ENCODE measurements at places on chromosomes 4 and X.

DNA sequence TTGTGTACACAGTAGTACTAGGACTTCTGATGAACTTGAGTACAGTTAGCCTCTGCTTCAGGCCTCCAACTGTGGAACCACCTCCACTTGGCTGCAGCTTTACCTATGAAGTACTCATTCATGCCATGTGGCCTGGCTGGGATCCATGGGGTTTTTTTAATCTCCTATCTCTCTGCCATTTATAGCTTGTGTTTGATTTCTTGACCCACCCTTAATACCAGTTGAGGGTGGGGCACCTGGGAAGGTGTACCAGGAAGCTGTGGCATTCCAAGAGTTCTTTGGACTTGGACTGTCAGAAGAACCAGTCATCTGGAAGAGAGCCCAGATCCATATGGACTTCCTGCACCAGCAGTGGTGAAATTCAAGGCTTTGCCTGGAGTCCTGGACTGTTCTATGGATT, 230.1 kb downstream of the SHROOM3 start:
- no peak for DNase-seq

- DNase-seq = no peak
Measured at GRCh38 chr4:153476829-153477574, 10.8 kb downstream of the TMEM131L start.

DNA sequence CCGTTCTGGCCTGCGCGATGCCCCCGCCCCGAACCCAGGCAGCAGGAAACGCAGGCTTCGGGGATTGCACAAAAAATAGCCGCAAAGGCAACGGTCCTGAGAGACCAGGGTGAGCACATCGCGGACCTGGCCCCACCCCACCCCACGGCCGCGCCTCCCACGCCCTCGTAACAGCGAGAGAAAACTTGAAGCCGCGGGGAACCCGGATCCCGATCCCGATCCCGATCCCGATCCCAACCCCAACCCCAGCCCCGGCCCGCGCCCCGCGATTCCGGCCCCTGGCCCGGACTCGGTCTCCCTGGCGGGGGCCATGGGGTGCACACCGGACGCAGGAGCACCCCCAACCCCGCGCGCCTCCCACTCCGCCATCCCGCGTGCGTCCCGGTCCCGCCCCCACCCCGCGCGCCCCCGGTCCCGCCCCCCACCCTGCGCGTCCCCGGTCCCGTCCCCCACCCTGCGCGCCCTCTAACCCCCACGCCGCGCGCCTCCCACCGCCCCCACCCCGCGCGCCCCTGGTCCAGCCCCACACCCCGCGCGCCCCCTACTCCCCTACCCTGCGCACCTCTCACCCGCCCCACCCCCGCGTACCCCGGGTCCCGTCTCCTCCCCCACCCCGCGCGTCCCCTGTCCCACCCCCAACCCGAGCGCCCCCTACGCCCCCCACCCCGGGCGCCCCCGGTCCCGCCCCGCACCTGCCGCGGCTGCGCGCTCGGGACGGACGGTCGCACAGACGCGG, 29.0 kb downstream of the NOP14 start:
- no peak for DNase-seq

- no peak for DNase-seq
Measured at GRCh38 chrX:136028383-136028984, 43.2 kb downstream of the SLC9A6 start.

GRCh38 chr4:177464026-177464425, 21.8 kb upstream of the AGA start:
- DNase-seq = no peak

DNA sequence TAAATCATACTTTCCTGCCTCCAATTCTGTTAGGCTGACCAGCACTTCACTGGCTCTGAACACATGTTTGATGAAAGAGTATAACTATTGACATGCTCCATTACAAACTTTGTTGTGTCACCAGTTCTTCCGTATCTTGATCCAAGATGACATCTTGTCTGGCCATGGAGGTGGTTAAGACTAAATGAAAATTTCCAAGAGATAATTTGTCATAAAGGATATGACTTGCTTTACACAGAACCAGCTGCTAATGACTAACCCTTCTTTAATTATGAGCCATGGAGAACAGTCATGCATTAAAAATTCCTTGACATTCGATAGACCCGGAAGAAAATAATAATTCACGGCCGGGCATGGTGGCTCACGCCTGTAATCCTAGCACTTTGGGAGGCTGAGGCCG, 17.7 kb upstream of the N4BP2 start:
- no peak for DNase-seq

- no peak for DNase-seq
Measured at GRCh38 chrX:45803383-45803921, 602.8 kb upstream of the DIPK2B start.

DNA sequence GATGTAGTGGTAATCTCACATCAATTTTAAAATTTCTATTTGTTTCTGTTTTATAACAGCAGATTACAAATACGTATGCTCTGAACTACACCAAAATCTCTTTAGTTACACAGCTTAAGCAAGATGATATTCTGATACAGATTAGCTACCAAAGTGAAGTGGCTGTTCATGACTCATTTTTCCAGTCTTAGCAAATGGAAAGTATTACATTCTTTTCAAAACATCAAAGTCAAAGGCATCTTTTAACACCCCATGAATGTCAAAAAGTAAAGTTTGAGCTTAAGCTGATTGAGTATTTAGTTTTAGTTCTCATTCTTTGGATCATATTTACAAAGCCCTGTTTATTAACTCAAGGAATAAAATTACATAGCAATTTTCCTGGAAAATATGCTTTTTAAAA, 6.6 kb upstream of the HPGDS start:
- DNase-seq = no peak

DNA sequence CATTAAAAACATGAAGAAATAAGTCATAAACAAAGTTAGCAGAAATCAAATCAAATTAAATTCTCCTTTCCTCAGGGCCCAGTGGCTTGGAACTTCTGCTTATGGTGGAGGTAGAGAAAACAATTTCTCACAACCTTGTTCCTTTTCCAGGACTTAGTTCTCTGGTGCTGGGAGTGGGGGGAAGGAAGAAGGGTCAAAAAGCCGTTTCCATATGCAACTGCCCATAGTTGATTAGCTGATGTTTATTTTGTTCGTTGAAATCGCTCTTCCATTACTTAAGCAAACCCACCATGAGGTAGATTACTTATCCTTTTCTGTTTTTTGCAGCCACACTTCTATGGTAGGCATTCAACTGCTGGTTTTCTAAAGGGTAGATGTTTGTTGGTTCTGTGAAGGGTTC, 94.2 kb downstream of the ARSJ start:
- no peak for DNase-seq

GRCh38 chr4:172809319-172809718, 359.3 kb upstream of the GALNT7 start:
- DNase-seq = no peak

DNA sequence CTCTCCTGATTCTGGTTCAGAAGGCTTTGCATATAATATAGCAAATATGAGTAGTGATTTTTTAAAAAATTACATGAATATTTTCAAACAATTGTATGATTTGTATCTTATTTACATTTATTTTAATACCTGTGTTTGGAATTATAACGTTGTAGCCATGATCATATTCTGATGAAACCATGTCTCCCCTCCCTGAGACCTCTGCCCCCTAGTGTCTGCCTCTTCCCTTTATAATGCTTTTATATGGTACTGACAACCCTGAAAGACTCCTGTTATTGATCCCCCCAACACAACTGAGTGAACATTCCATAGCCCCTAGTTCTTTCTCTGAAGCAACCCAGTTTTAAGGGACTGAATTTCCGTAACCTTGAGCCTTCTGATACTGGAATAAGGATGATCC, 187.4 kb downstream of the SOX3 start:
- DNase-seq = no peak
